Activated CD4-positive, alpha-beta memory T cell treated with anti-CD3 and anti-CD28 coated beads for 36 hours (primary cell): ENCODE measurements at places on chromosomes 7 and 10. TPM values are rescaled to one million over a fixed set of nuclear protein-coding genes. Genes with fewer than 3 reads are reported as not detected.
A peak's percentile ranks its signal among the peaks of the same experiment; 100 is the strongest.

DNA sequence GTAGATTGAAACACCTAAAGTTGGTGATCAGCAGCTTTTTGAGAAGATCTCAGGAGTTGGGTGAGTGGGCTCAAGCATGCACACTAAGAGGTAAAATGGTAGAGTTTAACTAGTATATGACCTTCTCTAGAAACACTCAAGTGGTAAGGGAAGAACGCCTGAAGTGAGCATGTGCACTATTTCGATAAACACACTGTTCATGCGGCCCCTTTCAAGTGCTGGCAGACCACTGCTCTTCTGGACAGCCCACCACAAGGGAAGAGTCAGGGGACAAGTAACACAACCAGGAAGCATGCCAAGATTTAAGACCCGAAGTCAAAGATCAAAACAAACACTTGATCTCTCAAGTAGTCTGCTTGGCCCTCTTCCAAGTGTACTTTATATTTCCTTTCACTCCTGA lies 519.5 kb upstream of the ZWINT start:
- H3K4me1 ChIP-seq = no peaks in the 10 kb centered on the region
- H3K27ac ChIP-seq = no peak overlapping the region
- no peak for DNase-seq
- H3K4me3 ChIP-seq = no peak overlapping the region

DNA sequence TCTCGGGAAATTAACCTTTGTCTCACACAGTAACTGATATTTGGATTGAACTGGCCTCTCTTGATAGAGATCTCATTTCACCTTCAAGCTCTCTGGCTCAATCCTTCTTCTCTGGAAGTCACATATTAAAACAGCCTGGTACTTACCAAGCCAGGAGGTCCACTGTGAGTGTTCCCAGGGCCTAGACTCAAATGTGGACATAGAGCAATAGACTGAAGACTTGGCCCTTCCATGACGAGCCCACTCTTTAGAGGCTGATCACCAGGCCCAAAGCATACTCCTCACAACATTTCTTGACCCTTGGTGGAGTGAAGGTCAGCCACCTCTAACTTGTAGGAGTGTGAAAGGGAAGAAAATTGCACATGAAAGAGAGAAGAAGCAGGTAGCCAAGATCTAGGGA lies 38.5 kb downstream of the COL1A2 start:
- peaks cover 17% of the 10 kb centered on the region for H3K27me3 ChIP-seq
- no peak for DNase-seq
- no peak overlapping the region for H3K27ac ChIP-seq
- no peaks in the 10 kb centered on the region for H3K4me1 ChIP-seq

DNA sequence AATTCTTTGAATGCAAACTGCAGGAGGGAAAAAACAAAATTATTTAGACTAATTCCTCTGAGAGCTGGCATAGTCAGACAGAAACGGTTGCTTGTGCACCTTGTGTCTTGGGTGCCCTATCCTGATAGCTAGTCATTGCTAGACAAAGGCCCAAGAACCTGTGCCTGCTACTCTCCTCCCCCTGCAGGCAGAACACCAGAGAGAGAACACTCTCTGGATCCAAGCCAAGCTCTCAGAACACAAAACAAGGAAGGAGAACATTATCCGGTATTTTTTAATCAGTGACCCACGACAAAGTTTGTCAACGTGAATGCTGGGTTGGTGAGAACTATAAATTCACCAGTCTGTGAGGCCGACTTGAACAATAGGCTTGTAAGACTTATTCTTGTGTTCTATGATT lies 18.8 kb upstream of the PPP1R9A start:
- no peak for DNase-seq
- H3K4me3 ChIP-seq = no peak overlapping the region
- H3K36me3 ChIP-seq = no peaks in the 10 kb centered on the region

- H3K4me3 ChIP-seq = no peak overlapping the region
- peaks cover 4% of the 10 kb centered on the region for H3K27me3 ChIP-seq
- no peaks in the 10 kb centered on the region for H3K4me1 ChIP-seq
- no peaks in the 10 kb centered on the region for H3K36me3 ChIP-seq
Observed at GRCh38 chr7:103795107-103795506, 194.4 kb downstream of the RELN start.

DNA sequence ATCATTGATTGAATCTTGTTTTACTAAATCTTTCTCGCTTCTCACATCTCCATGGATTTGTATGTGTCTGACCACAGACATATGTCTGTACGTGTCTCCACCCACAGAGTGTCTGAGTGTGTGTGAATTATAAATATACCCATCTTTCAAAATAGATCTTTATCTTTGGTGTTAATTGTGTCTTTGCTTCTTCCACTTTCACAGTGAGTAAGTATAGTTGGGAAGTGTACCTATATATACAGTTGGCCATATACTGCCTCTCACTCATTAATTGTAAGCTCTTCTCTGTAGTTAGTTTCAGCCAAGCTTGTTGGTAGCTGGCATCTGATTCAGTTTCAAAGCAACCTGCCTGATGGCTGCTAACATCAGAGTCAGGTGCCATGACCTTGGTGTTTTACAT lies 18.4 kb downstream of the EEPD1 start:
- no peak for DNase-seq
- no peak overlapping the region for H3K4me3 ChIP-seq
- H3K27me3 ChIP-seq = no peaks in the 10 kb centered on the region
- no peak overlapping the region for H3K27ac ChIP-seq
- peaks cover 9% of the 10 kb centered on the region for H3K4me1 ChIP-seq

DNA sequence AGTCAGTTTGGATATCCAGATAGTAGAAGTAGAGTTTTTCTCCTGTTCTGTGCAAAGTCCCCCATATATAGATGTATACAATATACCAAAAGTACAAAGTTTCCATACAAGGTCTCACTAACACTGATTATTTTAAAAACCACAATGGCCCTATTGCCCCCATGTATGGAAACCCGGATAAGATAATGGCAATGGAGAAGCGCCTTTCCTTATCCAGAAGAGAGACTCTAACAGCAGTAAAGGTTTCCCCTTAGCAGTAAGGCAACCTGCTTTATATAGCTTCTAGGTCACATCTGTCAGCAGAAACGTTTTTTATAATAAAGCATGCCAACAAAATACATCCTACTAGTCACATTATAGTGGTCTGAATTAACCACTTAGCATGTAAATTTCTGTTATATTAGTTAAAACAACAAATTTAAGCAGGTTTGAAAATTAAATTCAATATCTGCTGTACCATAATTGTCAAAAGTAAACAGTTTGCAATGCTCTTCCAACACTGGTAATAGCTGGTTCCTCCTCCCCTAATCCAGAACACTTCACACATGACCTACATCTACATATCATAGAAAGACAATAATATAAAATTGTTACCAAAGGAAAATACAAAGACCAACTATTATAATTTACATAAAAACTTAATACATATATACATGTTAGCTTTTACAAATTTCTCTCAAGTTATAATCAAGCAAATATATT lies 22.4 kb downstream of the USP6NL start:
- no peak overlapping the region for H3K27ac ChIP-seq
- peaks cover 10% of the 10 kb centered on the region for H3K4me1 ChIP-seq
- DNase-seq = no peak
- H3K36me3 ChIP-seq = peaks cover 6% of the 10 kb centered on the region
- H3K27me3 ChIP-seq = peaks cover 1% of the 10 kb centered on the region

- H3K27ac ChIP-seq = no peak overlapping the region
- H3K27me3 ChIP-seq = peaks cover 31% of the 10 kb centered on the region
- no peak overlapping the region for H3K4me3 ChIP-seq
- no peaks in the 10 kb centered on the region for H3K36me3 ChIP-seq
Observed at GRCh38 chr10:93718937-93719725, 16.7 kb upstream of the FRA10AC1 start.

GRCh38 chr7:123748171-123748733 lies 551 bp downstream of the WASL start:
- H3K27ac ChIP-seq = peak overlapping the region; percentile 84
- peaks cover 58% of the 10 kb centered on the region for H3K4me1 ChIP-seq
- peaks cover 6% of the 10 kb centered on the region for H3K36me3 ChIP-seq
- H3K4me3 ChIP-seq = peak overlapping the region; percentile 91
- H3K27me3 ChIP-seq = no peaks in the 10 kb centered on the region

GRCh38 chr7:83204715-83205114 lies 42.0 kb upstream of the PCLO start:
- no peak overlapping the region for H3K27ac ChIP-seq
- DNase-seq = no peak
- no peaks in the 10 kb centered on the region for H3K27me3 ChIP-seq

DNA sequence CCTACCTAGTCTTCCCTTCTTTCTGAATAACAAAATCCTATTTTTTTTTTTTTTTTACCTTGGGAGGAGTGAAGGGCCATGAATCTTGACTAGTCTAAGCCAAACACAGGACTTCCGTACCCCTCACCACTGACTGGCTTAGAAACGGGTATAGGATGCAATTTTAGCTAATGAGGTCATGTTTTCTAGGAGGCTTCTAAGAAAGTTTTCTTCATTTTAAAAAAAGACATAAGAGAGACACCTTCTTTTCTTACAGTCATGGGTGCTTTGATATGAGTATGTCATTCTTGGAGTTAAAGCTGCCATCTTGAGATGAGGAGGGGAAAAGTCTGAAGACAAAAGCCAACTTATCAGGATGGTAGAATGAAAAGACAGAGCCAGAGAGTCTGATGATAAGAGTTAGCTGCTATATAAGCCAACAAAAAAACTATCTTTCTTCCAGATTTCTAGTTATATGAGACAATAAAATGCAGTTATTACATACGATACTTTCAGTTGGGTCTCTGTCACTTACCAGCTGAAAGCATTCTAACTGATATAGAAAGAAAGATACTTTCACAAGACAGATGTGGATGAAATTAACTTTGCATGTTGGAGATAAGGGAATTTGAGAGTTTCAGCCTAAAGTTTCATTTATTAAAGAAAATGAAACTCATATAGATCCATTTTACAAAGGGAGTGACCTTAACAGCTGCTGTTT lies 34.0 kb downstream of the ZNF438 start:
- H3K4me3 ChIP-seq = peak overlapping the region; percentile 35
- no peak for DNase-seq
- peak overlapping the region; percentile 71 for H3K27ac ChIP-seq

- H3K36me3 ChIP-seq = peaks cover 87% of the 10 kb centered on the region
- peaks cover 93% of the 10 kb centered on the region for H3K4me1 ChIP-seq
- H3K27me3 ChIP-seq = no peaks in the 10 kb centered on the region
- H3K27ac ChIP-seq = peak overlapping the region; percentile 81
- H3K4me3 ChIP-seq = peak overlapping the region; percentile 20
Observed at GRCh38 chr7:130927564-130927963, 193.6 kb upstream of the KLF14 start.

- peaks cover 2% of the 10 kb centered on the region for H3K4me1 ChIP-seq
- no peak overlapping the region for H3K4me3 ChIP-seq
- H3K36me3 ChIP-seq = peaks cover 2% of the 10 kb centered on the region
- no peaks in the 10 kb centered on the region for H3K27me3 ChIP-seq
Observed at GRCh38 chr7:13801669-13802068, 187.8 kb downstream of the ETV1 start.

DNA sequence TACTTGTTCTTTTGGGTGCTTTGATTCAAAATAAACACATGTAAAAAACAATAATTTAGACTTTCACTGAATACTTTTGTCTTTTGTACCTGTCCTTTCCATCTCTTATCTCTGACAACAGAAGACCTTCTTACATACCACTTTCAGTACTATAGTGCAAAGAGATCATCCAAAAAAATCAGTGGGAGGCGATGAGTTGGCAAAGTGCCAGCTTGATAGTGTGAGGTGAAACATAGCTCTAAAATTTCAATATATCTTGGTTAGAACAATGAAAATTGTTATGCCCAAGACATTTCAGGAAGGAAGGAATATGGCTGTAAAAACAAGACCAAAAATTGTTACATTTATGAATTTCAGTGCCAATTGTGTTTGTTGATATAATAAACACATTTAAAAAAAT lies 390.2 kb upstream of the COBL start:
- H3K36me3 ChIP-seq = no peaks in the 10 kb centered on the region
- no peak overlapping the region for H3K4me3 ChIP-seq
- DNase-seq = no peak
- H3K27me3 ChIP-seq = no peaks in the 10 kb centered on the region
- H3K4me1 ChIP-seq = no peaks in the 10 kb centered on the region
- H3K27ac ChIP-seq = no peak overlapping the region

DNA sequence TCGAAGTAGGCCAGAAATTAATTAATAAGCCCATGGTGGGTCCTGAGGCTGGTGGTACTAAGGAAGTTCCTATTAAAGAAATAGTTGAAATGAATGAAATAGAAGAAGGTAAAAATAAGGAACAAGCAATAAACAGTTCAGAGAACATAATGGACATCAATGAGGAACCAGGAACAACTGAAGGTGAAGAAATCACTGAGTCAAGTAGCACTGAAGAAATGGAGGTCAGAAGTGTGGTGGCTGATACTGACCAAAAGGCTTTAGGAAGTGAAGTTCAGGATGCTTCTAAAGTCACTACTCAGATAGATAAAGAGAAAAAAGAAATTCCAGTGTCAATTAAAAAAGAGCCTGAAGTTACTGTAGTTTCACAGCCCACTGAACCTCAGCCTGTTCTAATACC lies 36.0 kb downstream of the SLK start:
- no peaks in the 10 kb centered on the region for H3K27me3 ChIP-seq
- H3K4me3 ChIP-seq = no peak overlapping the region
- peaks cover 23% of the 10 kb centered on the region for H3K4me1 ChIP-seq
- H3K27ac ChIP-seq = no peak overlapping the region
- H3K36me3 ChIP-seq = peaks cover 37% of the 10 kb centered on the region

GRCh38 chr10:128540781-128541761 lies 414.8 kb upstream of the MKI67 start:
- H3K4me1 ChIP-seq = no peaks in the 10 kb centered on the region
- H3K27me3 ChIP-seq = peaks cover 22% of the 10 kb centered on the region
- no peak overlapping the region for H3K27ac ChIP-seq
- DNase-seq = no peak
- no peaks in the 10 kb centered on the region for H3K36me3 ChIP-seq

- no peaks in the 10 kb centered on the region for H3K4me1 ChIP-seq
- H3K27me3 ChIP-seq = peaks cover 5% of the 10 kb centered on the region
- no peak for DNase-seq
- H3K36me3 ChIP-seq = no peaks in the 10 kb centered on the region
- no peak overlapping the region for H3K27ac ChIP-seq
Observed at GRCh38 chr10:25102147-25102822, 72.5 kb upstream of the GPR158 start.

DNA sequence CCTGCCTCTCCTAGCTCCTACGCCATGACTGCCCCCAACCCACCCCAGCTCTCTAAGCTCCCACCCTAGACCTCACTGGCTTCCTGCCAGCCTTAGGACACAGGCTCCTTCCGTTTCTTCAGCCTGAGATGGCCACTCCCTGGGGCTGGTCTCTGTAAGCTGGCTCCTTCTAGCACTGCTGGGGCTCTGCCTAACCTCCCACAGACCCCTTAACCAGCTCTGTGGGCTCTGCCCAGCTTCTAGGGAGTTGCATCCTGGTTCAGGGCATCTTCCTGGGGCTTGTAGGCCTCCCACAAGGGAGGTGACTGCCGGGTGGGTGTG lies 478.6 kb upstream of the KLF6 start:
- DNase-seq = no peak
- no peaks in the 10 kb centered on the region for H3K36me3 ChIP-seq

Gene FBH1
- total RNA-seq = 63.4 TPM

Gene GRM3
- total RNA-seq = not detected

Gene OIT3
- not detected for total RNA-seq

Gene DNA2
- total RNA-seq = 42.0 TPM

Gene CFAP69
- total RNA-seq = 0.48 TPM

Gene C7orf33
- total RNA-seq = not detected

Gene ACTL6B
- not detected for total RNA-seq

Gene ZNF488
- total RNA-seq = 0.27 TPM

Gene DDC
- total RNA-seq = not detected

Gene SLC12A9
- 17.8 TPM for total RNA-seq
